HuH-7.5 (cell line): ENCODE measurements at places on chromosomes 1 and 21.

GRCh38 chr1:154104433-154105082 lies 50.3 kb downstream of the NUP210L start:
- DNase-seq, result no peak

DNA sequence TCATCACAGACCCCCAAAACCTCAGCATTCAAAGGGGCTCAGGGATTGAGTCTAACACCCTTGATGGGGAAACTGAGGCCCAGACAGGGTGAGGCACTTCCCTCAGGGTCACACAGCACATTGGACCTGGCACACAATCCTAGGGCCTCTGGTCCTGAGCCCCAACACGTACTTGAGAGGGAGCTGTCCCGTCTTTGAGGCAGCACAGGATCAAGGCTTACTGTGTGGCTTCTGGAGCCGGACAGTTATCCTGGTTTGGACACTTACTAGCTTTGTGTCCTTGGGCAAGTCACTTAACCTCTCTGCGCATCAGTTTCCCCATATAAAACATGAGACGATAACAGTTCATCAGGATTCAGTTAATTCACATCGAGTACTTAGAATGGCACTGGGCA lies 26.5 kb downstream of the RUNX3 start:
- no peak for DNase-seq

- no peak for DNase-seq
Observed at GRCh38 chr1:244840219-244840794, 4.8 kb downstream of the COX20 start.

- DNase-seq, result no peak
Observed at GRCh38 chr1:40664167-40664537, 1.3 kb downstream of the RIMS3 start.

DNA sequence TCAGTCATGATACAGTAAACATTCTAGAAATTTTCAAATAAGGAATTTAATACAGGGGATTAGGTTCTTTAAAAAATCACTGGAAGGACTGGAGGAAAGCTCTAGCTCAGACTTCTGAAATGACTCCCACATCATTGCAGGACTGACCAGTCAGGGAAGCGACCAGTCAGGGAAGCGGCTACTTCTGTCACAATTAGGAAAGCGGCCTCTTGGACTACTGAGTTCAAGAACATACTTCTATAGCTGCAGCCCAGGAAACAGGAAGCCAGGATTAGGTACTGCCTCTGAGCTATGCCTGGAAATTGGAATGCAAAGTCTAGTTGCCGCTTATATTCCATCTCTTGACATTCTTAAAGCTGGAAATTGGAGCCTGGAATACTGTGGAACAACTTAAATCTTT lies 45.5 kb downstream of the USP25 start:
- no peak for DNase-seq

DNA sequence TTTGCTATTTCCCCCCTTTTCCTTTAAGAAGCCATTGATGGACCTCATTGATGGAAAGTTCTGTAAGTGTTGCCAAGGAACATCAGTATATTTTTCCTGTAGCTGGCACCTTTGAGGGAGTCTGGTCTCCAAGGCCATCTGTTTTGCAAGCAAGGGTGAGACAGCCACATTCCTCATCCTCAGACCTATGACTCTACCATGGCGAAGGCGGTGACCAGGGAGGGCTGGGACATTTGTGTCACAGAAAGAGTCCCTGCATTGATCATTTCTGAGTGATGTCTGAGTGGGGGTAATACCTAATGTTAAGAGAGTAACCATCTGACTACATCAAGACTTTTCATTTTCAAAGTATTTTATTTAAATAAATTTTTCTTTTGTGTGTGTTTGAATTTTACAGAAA lies 35.4 kb downstream of the KIAA0040 start:
- DNase-seq, result no peak

DNA sequence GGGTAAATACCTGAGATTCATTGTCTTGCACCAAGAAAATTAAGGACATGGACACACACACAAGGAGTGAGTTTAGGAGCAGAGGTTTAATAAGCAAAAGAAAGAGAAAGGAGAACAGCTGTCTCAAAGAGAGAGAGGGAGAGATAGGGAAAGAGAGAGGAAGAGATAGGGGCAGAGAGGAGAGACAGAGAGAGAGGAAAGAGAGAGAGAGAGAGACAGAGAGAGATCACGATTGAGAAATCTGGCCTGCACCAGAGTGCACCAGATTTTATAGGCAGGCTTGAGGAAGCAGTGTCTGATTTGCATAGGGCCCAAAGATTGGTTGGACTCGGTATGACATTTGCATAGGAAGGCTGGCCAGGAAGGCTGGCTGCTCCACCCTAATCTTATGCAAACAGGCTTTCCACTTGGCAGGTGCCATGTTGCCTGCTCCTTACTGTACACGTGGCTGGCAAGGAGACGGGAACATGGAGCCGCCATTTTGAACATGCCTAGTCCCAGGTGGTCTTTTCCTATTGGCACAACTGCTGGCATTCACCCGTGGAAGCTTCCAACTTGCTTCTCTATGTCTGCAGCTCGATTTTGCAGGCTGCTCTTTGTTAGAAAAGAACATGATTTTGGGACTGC lies 419.9 kb downstream of the ZP4 start:
- no peak for DNase-seq

DNA sequence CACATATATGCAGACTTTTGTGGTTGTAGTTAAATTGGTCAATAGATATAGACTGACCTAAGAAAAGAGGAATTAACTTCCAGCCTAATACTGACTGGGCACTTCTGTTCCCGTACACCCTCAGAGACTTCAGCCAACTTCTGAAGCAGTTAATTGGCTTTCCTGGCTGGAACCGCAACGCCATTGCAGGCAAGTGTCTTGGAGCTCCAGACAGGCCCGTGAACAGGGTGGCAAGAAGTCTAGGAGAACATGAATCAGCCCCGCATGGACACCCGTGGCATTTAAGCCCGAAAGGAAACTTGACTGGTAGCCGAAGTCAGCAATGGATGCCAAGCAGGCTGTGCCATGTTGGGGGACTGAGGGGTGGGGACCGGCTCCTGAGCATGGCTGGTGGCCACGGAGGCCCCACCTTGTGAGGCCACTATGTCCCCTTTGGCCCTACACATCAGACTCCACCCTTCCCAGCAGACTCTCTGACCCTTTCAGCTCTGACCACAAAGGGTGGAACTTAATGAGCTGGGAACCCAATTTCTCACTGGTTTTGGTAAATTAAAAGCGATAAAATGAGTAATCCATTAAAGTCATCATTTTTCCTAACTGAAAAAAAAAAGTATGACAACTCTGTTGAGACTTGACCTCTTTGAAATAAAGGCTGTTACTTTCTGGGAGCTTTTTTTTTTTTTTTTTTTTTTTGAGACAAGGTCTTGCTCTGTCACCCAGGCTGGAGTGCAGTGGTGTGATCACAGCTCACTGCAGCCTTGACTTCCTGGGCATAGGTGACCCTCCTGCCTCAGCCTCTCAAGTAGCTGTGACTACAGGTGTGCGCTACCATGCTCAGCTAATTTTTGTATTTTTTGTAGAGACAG lies 54.1 kb downstream of the RUNX1 start:
- DNase-seq, result no peak

- no peak for DNase-seq
Observed at GRCh38 chr1:102687383-102687782, 420.9 kb downstream of the COL11A1 start.

DNA sequence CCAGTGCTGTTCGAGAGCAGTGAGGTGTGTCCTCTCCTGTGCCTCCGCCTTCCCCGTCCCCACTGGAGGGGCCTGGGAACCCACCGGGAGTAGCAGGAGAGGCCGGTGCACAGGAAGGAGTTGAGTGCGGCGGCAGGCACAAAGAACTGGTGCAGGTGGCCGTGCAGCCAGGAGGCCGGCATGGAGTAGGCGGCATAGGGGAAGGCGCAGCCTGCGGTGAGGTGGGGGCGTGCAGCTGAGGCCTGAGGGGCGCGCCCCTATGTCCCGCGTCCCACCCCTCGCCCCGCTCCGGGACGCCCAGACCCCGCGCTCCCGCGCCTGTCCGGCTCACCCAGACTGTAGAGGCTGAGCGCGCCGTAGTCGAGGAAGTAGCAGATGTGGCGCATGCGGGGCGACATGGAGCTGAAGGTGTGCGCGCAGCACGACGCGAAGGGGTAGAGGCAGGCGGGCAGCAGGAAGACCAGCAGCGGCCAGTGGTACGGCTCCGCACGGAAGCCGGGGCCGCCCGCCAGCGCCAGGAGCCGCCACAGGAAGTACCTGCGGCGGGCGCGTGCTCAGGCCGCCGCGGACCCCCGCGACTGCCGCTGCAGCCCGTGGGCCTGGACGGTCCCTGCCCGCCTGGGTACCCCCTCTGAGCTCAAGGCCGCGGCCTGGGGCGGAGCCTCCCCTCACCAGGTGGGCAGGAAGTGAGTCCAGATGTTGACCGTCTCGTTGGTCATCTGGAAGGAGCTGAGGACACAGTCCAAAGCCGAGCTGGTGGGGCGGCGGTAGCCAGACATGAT lies 2.2 kb downstream of the PAQR6 start:
- no peak for DNase-seq

- no peak for DNase-seq
Observed at GRCh38 chr1:192939440-192939839, 119.7 kb downstream of the UCHL5 start.

DNA sequence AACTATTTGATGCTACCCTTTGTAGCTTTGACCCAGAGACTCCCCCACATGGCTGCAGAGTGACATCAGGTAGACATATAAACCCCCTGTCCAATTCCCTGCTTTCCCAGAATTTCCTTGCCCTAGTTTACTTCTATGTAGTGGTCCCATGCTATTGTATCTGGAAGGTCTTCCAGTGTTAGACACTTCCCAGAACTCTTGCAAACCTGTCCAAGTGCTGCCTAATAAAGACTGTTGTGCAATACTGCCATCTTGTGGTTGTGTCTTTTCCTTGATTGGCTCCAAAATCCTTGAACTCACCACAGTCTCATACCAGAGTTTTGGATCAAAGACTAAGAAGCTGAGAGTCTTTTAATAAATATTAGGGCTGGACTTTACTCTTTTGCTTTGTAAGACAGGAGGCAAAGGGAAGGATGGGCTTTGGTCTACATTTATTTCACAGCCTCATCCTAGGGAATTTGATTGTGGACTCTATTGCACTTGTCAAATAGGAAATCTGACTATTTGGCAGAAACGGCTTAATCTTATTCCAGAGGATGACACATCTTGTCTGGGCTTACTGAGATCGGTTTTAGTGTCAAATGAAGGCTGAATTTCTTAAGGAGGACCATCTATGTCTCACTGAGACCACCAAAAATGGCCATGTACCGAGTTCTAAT lies 169.9 kb downstream of the LRRC7 start:
- no peak for DNase-seq

- DNase-seq, result no peak
Observed at GRCh38 chr1:159015440-159015909, 5.8 kb downstream of the IFI16 start.

DNA sequence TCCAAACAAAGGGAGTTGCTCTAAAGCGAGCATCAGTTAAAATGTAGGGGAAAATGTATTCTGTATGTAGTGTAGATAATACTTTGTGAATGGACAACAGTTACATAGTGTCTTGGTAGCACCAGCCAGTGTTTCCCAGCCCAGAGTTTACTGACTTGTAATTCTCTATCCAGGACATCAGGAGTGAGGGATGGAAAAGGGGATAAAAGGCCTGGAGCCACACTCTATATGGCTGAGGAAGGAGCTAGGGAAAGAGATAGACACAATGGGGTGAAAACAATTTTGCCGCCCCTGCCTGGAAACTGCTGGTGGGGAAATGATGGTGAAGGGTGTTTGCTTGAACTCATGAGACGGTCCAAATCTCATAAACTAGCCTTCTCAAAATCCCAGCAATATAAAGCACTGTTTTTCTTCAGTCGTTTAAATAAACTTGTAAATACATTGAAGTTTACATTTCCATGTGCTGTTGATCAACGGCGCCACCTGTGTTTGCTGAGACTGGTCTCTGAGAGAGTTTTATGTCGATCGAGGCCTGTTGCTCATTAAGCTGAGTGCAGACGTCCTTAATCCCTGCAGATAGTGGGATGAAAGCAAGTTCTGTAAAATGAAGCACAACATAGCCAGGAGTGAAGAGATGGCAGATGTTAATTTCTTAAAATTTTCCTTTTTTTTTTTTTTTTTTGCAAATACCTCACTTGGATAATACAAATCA lies 27.9 kb upstream of the AGO1 start:
- no peak for DNase-seq

GRCh38 chr1:221089803-221090202 lies 210.6 kb downstream of the HLX start:
- no peak for DNase-seq

DNA sequence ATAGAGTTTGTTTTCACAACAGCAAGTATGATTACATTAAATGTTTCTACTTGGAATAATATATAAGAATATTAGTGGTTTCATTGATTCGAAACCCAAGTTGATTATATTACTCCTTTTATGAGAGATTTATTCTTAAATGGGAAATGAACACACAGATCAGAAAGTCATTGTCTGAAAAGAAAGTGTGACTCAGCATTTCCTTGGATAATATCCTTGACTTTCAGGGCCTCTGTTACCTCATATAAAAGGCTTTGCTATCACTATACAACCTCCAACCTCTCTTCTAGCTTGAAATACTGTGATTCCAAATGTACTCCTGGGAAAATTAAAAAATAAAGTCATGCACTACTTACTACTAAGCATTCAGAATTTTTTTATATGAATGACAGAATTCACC lies 295.3 kb upstream of the LYPLAL1 start:
- DNase-seq, result no peak

GRCh38 chr1:23978805-23979204 lies 1.3 kb downstream of the SRSF10 start:
- DNase-seq, result no peak

GRCh38 chr21:36835383-36835795 lies 131.1 kb downstream of the HLCS start:
- DNase-seq, result no peak

DNA sequence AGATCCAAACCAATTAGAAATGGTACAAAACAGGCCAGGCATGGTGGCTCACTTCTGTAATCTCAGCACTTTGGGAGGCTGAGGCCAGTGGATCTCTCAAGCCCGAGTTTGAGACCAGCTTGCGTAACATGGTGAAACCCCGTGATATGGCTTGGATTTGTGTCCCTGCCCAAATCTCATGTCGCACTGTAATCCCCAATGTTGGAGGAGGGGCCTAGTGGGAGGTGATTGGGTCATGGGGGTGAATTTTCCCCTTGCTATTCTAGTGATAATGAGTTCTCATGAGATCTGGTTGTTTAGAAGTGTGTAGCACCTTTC lies 7.0 kb upstream of the VASH2 start:
- no peak for DNase-seq

DNA sequence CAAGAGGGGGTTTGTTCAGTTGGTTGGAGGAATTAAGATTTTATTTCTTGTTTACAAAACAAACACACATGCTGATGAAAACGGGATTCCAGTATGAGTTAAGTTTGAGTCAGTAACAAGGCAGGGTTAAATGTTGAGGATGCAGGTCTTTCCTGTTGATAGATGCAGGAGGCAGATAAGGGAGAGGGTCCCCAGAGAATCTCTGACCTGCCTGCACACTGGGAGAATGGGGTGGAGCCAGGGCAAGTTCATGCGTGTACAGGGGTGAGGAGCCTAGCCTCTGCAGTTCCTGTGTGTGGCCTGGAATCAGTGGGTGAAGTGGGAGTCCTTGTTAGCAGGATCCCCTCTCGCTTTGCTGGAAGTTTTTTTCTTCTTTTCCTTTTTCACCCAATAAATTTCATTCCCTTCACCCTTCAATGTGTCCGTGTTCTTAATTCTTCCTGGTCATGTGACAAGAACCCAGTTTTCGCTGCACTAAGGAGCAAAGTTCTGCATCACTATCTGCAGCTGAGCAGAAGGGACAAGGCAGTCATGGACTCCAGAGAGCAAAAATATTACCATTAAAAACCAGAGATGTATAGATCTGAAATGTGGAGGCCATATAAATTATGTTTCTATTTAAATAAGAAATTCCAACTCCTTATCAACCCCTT lies 69.9 kb upstream of the MARK1 start:
- DNase-seq, result no peak
